ENCODE measurements at places on chromosomes 2 and 18.

- no peak for DNase-seq
Measured at GRCh38 chr2:67896076-67896475, 166.7 kb downstream of the C1D start.

- DNase-seq: no peak
Measured at GRCh38 chr2:12514631-12515437, 201.9 kb upstream of the TRIB2 start.

- DNase-seq: no peak
Measured at GRCh38 chr18:50727721-50728471, 91.9 kb downstream of the MRO start.

- peak; percentile 62 for DNase-seq
Measured at GRCh38 chr2:27765621-27766286, 5.8 kb upstream of the MRPL33 start.

DNA sequence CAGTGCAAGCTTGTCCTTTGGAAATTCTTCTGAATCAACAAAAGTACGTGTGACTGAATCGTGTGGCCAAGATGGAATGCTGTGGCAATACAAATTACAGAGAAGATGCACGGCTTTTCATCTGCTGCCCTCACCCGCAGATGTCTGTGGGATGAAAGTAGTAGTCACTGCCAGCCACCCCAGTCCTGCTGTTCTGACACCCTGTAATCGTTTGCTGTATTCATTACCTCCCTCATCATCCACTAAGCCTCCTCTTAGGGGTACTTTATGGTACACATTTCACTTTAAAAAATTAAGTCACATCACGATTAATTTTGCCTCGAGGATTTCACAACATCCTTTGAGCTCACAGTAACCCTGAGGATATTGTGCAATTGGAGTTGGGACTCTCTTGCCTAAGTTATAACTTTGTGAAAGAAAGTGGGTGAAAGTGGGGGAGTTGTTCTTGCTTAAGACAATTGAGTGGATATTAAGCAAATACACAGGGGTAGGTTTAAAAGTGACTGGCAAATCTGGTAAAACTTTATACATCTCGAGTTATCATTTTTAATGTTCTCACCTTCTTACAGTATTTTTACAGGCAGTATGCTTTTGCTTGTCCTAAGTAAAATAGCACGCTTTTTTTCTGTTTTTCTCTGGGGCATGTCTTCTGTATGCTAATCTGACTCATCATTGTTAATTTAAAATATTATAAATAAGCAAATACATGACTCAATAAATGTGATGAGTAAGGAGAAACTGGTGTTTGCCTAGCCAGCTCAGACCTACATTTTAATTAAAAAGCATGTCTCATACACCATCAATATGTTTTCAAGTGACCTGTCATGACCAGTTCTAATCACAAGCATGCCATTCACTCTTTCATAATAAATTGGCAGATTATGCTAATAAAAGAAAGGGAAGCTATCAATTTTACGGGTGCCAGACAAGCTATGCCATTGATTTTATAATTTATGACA is 680.9 kb downstream of the IRS1 start:
- no peak for DNase-seq

GRCh38 chr18:48735080-48735676 is 196.3 kb downstream of the CTIF start:
- DNase-seq: no peak

DNA sequence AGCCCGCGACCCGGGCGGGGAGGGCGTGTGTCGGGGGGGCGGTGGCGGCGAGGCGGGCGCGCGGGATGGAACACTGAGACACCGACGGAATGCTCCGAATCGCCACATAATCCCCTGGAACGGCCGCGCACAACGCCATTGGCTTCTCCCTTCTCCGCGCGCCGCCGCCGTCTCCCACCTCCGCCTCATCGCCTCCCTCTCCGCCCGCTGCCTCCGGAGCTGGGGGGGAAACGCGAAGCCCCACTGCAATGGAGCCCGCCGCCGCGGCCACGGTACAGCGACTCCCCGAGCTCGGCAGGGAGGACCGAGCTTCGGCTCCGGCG is at the start of gene PHLPP1:
TSS of gene PHLPP1 (plus strand) at position 106 of the 323 bp plus-strand sequence. CDS start at position 249, 143 bp downstream.
- DNase-seq: no peak

DNA sequence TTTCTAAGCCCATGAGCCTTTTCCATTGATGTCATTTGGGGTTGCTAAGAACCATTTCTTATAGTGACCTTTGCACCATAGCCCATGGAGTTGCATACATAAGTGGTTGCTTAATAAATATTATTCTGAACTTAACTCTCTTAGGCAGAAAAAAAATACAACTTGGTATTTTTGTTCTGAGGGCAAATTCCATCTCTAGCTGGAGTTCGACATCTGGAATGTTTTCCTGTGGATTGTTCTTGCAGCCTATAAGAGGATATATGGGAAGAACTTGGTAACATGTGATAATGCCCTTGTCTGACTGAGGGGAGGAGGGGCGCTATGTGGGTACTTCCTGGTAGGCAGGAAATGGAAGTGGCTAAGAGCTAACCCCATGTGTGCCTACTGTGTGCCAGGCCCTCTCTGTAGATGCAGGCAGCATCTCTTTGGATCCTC is 20.7 kb downstream of the IGFBP2 start:
- no peak for DNase-seq

DNA sequence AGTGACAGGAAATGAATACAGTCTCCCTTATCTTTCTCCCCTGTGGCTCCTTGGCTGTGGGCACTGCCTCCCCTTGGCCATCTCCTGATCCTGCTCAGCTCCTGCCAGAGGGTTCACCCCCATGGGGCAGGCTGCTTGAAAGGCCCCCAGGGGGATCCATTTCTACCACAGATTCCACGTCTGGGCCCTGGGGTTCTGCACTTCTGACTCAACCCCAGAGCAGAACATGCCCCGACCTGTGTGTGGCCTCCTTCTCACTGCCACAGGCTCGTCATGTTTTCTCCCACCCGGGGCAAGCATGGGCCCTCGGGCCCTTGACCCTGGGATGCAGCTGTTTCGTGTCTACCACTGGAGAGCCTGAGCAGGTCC is 122.2 kb downstream of the ACKR3 start:
- DNase-seq: no peak

DNA sequence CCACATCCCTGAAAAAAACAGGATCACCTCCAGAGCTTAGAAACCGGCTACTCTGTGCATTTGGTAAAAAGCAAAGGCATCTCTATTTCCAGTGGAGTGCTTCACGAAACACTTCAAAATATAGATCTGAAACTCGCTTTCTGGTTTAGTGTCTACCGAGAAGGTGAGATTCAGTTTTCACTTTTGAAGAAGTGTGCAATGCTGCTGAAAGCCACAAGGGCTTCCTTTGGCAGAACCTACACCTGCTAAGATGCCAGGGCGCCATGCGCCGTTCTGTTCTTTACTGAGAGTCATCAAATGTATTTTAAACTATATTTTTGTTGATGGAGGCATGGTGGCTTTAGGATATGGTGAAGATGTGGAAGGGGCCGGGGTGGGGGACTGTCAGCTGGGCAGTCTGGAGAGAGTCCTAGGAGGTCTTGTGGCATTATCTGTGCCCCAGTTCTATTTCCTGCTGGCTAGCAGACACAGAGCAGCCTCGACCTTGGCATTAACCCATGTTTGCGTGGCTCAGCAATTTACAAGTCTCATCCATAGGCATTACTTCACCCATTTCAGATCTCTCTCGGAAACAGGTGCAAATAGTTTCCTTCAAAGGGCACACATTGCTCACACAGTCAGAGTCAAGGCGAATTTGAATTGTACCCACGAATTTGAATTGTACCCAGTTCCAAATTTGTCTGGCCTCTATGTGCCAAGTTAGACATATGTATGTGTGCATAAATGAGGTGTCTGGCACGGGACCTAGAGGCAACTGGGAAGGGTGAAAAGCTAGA is 46.7 kb upstream of the KCNF1 start:
- DNase-seq: peak; percentile 29

Measured in activated T-cell treated with anti-CD3 and anti-CD28 coated beads, Interleukin-2, amount 50 U/mL, for 48 hours (primary cell).